ENCODE measurements at places on chromosomes 16 and 17.

DNA sequence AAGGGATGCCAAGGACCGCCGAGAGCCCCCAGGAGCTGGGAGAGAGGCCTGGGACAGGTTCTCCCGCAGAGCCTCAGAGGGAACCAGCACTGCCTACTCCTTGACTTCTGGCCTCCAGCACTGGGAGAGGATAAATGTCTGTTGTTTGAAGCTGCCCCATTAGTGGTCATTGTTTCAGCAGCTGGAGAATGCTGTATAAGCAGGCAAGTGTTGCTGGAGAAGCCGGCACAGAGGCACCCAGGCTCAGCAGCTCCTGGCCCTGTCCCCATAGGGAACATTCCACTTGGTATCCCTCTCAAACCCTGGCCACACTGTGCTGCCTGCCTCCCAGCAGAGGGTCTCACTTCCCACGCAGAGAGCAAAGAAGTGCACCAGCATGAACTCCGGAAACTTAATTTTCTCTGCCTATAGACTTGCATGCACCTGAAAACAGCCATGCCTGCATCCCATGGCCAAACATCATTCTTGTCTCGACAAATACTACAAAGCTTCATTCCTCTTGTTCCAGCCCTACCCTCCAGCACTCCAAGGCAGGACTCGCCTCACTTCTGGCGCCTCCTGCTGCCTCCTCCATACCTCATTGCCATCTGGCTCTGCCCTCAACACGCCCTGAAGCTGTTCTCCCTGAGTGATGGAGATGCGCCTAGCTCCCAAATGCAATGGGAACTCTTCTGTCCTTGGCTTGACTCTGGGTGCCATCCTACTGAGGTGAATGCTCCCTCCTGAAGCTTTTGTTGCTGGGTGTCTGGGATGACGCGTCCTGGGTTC lies 88.1 kb downstream of the DNAH17 start:
- DNase-seq, result no peak

GRCh38 chr16:68166264-68166663 lies 69.7 kb downstream of the ESRP2 start:
- no peak for DNase-seq

DNA sequence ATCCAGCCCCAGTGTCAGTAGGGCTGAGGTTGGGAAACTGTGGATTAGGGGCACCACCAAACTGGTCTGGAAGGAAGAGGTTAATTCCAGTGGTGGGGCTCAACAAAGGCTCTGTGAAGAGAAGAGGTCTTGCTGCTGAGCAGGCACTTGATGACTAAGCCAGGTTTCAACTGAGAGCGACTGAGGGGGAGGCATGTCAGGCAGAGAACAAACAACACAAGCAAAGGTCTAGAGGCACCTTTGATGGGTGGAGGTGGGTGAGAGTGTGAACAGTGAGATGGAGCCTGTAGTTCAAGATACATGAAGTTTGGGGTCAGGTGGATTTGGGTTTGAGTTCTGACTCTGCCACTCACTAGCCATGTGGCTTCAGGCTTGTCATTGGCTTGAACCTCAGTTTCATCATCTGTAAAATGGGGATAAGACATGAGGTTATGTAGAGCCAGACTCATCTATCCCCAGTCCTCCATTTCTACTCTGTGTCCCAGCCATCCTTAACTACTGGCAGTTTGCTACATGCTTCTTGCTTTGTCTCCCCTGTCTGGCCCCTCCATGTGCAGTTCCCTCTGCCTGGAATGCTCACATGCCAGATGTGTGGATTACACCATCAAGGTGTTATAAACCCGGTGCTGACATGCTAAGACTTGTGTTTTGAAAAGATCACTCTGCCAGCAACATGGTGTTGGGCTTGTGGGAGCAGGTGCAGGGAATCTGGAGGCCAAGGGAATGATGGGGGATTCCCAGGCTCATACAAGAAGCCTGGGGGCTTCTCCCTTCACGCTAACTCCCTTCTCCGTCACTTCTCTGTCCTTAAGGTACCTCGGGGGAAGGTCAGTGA lies 3.0 kb upstream of the RMI2 start:
- no peak for DNase-seq

DNA sequence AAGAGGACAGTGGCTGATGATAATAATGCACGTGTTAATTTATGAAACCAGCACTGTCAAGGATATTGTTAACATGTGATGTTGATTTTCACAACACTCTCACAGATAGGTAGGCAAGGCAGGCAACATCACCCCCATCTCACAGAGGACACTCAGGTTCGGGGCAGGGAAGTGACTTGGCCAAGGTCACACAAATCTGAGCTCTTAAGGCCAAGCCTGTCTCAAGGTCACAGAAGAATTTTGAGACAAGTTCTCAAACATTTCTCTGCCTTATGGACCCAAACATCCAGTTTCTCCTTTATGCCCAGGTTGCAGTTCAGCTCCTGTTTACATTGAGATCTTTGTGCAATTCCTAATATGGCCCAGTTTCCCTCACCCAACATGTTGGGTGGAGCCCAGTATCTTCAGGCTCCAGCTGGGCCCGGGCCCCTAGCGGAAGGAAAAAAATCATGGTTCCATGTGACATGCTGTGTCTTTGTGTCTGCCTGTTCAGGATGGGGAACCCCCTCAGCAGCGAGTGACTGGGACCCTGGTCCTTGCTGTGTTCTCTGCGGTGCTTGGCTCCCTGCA lies 1.3 kb downstream of the SLC2A4 start:
- no peak for DNase-seq

DNA sequence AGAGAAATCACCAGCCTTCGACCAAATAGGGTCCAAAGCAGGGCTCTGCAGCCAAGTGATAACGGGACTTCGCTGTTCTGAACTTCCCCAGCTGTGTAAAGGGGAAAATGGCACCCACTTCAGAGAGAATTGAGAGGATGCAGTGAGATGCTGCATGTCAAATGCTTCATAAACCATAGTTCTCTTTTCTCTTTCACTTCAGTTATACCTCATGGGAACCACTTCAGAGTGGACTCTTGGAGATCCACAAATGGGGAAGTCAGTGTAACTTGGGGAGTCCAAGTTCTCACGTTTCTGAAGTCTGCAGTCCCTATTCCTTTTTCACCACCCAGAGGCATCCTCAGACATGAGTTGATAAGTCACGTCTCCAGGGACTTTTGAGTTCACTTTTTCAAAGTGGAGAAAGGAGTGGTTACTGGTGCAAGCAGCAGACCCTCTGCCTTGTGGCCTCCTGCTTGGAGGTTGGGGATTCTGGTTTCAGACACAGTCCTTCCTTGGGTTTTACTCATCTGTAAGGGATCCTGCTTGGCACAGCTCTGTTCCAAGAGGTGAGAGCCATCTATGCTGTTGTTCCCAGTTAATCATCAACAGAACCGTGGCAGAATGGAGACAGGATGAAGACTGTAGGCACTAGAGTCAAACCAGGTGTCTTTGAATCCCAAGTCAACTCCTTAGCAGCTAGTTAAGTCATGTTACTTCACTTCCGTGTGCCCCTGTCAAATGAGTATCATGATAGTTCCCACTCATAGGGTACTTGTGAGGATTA lies 123.4 kb upstream of the NOL11 start:
- no peak for DNase-seq

DNA sequence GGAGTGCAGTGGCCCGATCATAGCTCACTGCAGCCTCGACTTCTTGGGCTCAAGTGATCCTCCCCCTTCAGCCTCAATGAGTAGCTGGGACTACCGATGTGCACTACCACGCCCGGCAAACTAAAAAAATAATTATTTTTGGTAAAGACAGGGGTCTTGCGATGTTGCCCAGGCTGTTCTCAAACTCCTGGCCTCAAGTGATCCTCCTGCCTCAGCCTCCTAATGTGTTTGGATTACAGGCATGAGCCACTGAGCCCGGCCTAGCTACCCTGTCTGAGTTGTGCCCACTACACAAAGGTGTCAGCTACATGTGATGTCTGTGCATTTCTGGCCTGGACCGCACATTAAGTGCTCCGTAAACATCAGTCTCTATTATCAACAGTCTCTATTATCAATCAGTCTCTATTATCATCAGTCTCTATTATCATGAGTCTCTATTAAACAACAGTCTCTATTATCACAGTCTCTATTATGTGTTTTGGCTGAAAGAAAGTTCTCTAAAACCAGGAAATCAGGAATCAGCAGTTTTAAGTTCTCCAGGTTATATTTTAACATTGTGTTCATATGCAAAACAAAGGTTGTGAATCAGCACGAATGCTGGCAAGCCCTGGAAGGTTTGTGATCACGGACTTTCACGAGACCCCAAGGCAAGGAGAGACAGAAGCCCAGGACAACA lies 721 bp upstream of the WWOX start:
- no peak for DNase-seq

DNA sequence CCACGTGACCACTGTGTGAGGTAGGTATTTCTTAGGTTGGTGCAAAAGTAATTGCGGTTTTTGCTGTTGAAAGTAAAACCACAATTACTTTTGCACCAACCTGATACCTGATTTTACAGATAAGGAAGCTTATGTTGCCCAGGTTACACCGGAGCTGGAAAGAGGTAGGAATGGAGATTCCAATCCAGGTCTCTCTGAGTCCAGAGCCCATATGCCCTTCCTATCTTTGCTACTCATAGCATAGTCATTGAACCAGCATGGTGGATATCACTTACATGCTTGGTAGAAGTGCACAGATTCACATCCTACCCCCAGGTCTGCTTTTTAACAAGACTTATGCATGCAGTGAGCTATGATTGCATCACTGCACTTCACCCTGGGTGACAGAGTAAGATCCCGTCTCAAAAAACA lies 61.8 kb downstream of the ARSG start:
- DNase-seq, result no peak

DNA sequence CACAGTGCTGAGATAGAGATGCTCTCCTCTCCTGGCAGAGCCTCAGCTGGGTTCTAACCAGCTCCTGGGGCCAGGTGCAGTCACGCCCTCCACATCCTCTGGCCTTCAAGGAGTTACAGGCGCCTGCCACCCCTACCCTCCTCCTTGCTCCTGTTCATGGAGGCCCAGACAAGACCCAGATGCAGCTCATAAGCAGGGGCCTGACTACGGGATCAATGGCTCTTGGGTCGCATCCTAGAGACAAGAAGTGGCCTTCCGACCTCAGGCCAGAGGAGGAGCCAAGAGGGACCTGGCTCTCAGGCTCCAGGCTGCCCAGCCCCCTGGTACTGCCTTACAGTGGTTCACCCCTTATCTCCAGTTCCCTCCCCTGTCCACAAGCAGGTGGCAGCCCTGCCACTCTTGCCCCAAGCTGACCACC lies 23.0 kb downstream of the ARHGAP27 start:
- no peak for DNase-seq

- DNase-seq, result no peak
These were observed 4.0 kb upstream of the CDC6 start for GRCh38 chr17:40283662-40284061.

DNA sequence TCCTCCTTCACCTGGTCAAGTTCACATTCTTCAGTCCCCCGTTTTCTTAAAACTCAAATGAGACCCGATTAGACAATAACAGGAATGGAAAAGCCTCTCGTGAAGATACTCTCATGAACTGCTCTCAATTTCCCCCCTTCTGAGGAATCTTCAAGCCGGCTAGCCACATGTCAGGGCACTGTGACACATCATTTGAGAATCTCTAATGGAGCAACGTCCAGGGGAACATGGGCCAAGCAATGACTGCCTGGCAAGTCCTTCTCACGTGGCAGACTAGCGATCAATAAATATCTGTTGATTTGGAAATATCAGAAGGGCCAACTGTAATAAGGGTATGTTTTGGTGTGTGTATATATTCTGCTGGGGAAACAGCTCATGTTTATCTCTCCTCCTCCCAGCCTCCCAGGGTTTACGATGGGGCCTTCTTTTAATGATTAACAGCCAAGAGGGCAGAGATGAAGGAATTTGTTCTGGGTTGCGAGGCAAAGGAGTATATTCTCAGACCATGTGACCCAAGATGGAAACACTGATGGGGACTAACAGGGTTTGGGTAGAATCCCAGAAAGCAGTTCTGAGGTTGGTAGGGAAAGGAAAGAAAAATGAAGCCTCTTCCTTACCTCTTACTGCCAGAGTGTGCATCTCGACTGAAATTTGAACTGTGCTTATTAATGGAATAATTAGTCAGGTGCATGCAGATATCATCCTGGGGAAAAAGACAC lies 21.4 kb downstream of the TTLL6 start:
- DNase-seq, result no peak

- DNase-seq, result no peak
These were observed 3.8 kb upstream of the TMEM220 start for GRCh38 chr17:10733666-10734065.

DNA sequence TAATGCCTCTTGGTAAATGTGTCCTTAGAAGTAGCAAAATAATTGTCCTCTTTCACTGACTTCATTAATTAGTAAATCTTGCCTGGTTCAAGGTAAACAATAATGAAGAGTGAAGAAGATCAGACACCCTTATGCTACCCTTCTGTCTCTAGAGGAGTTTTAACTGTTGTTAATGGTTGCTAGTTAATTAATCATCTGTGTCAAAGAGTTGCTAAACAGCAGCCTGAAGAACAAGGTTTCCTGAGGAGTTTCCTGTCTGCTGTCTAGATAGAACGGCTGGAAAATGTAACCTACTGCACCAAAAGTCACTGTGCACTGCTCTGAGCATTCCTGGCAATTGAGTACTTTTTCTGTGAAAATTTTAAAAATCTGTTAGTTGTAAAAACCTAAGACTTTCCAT lies 131.3 kb downstream of the NLK start:
- no peak for DNase-seq

- DNase-seq, result no peak
These were observed 122.6 kb upstream of the MED13 start for GRCh38 chr17:62187681-62188080.

DNA sequence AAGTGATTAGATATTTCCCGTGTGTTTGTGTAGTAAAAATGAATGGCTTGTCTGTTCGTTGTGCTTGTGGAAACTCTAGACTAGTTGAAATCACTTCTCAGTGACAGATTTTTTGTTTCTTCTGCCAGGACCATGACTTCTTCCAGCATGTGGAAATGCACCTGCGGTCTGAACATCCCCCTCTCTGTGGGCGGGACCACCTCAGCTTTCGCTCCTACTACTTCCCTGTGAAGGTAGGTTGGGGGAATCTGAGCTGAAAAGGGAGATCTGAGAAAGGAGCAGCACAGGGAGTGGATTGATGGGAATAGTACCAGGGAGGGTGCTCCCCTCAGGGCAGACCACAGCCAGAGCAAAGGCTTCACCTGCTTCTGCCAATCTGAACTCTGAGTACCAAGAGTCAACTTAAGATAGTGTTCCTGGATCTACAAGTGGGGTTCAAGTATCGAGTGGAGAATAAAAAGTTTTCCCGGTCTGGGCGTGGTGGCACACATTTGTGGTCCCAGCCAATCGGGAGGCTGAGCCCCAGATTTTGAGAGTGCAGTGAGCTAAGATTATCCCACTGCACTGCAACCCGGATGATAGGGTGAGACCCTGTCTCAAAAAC lies 47.5 kb downstream of the SF3B3 start:
- DNase-seq, result no peak

- no peak for DNase-seq
These were observed 507.5 kb upstream of the SALL1 start for GRCh38 chr16:51658531-51658930.

DNA sequence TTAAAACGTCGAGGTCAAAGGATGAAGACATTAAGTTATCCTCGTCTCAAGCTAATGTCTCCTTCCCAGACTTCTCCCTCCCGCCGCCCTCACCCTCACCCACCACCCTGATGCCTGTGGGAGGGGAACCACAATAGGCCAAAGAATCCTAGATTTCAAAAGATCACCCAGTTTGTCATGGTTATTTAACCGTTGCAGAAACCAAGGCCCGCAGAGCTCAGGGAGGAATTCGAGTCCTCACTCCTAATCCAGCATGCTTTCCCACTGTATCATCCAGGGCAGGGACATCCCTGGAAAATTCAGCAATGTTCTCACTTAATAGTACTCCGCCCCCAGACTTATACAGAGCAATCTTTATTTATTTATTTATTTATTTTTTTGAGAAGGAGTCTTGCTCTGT lies 41.8 kb upstream of the MYH10 start:
- no peak for DNase-seq

- DNase-seq, result no peak
These were observed 476.9 kb upstream of the GOT2 start for GRCh38 chr16:59210955-59211541.
